Hippocampal formation (tissue), 2 donors: ENCODE measurements at places on chromosomes 13 and 19.

GRCh38 chr13:32850316-32851052 is 165.7 kb upstream of the KL start:
- DNase-seq = no peak

DNA sequence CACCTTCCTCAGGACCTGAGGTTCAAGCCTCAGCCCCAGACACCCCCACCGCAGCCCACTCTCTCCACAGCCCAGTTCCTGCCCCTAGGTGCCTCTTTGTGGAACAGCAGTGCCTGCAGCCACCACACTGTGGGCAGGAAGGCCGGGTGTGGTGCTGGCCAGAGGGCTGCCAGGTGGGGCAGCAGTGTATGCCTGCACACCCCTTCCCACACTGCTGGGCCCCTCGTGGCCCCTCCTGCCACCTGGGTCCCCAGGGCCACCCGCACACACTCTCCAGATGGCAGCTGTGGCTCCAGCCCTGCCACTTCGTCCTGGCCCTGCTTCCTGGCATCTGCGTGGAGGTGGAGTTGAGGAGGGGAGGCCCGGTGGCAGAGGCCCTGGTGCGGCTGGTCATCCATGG is 35.1 kb downstream of the HPN start:
- DNase-seq = no peak

- DNase-seq = no peak
Observed at GRCh38 chr19:40383668-40384248, 6.2 kb downstream of the HIPK4 start.

DNA sequence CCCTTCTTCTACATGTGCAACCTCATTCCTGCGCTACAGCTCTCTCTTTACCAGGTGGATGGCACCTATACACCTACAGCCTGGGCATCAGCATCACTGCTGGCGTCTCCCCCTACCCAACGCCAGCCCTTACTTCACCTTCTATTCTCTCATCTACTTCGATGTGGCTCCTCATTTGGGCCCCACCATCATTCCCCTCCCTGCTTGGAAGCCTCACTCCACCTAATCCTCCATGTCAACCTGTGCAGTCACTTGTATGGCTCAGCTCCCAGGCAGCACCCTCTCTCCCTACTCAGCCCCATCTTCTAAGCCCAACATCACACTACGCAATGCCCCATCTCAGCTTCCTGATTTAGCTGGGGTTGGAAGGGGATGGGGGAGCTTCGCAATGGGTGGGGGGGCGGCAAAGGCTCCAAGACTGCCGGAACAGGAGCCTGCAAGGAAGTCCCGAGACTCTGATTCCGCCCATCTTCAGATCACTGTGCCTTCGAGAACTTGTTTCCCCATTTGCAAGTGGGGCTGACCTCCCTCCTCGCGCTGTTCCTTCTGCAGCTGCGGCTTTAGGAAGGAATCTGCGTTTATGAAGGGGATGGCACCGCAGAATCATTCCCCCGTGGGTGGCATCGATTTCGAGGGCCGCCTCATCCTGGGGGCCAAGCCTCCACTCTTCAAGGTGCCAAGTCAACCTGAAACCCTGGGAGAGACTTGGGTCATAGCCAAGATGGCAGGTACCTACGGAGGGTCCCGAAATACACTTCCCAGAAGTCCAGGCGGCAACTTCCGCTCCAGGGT is 913 bp downstream of the MZF1 start:
- DNase-seq = no peak

DNA sequence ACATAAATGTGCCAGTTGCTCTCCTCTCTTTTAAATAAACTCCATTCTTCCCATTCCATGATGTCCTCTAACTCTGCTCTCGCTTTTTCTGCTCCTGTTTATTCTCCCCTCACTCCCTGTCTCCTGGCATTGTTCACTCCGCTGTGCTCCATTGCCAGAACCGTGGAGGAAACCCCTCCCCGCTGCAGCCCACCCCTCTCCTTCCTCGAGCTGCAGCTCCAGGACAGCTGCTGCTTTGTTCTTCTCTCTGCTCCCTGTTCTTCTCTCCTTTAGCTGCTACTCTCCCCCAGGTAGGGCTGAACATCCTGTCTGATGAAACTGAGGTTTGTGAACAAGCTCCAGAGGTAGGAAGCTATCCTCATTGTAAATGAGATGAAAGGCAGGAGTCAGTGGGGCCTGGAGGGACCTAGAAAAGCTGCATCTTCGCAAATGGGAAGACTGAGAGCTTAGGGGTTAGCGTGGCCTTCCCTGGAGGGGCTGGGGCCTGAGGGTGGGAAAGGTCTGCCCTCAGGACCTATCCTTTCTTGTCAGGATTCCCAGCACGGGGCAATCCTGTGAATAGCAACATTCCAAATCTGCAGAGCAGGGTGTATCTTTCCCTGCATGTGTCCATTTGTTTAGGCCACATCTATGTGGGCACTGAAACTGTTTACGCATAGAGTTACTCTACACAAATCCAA is 243.7 kb downstream of the DNAJC15 start:
- DNase-seq = no peak

DNA sequence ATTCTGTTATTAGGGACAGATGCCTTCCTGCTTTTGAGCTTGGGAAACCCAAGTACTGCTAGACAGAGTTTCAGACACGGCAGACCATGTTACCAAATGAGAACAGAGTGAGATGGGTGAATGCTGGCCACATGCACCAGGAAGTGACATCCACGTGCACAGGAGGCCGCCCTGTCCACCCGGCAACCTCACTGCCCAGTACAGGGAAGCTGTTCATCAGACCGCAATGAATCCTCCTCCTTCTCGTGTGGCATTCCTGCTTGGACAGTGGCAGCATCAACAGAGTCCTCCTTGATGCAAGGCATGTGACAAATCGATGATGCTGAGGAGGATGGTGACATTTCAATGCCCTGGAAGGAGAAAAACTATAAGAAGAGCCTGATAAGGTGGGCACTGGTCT is 191.0 kb upstream of the SOX1 start:
- no peak for DNase-seq

- DNase-seq = no peak
Observed at GRCh38 chr19:33758541-33759013, 38.1 kb upstream of the KCTD15 start.
